Fibroblast of skin of right quadriceps (primary cell): ENCODE measurements at places on chromosomes 1 and 21.

DNA sequence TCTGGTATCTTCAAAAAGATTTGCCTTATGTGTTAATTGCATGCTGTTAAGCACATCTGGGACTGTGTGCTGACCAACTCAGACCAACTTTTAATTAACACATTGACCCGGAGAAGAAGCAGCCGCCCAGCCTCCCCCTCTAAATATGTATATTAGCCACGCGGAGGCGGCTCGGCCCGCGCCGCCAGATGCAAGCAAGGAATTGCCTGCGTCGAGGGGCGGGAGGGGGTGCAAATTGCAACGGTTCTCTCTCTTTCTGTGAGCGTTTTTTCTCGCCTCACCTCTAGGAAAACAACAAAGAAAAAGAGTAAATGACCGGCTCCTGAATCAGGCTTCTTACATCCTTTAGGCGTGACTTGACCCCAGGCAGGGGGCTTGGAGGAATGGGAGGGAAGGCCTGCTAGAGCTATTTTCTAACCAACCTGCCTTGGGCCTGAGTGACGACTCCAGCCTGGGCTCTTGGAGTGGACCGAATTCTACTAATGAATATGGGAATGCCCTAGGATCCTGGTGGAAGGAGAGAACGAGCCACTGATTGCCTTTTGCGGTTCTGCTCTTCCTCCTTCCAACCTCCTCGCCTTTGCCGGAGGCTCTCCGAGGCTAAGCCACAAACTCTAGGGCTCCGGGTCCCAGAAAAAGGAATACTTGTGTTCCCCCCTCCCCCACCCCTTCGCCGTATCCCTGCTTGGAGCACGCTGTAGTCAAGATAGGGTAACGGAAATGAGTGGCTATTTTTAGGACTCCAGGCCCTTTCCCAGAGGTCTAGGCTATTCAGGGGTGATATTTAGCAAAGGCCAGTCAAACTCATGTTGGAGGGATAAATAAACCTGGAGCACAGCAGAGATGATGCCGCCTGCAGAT, 417.0 kb upstream of the ESRRG start:
- no peak for DNase-seq

DNA sequence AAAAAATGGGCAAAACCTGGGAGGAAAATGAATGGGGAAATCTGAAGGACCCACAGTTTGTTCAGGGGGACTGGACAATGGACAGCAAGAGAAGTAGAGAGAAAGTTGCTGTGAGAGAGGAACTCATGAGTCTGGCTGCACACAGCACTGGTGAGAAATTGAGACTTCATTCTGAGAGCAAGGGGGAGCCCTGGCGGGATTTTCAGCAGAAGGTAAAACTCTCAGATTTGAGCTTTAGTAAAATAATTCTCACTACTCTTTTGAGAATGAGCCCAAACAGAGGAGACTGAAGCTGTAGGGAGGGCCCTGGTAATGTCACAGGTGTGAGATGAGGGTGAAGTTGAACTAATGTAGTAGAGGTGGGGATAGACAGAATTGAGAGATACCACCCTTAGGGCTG, 438.6 kb downstream of the OMA1 start:
- DNase-seq = no peak

DNA sequence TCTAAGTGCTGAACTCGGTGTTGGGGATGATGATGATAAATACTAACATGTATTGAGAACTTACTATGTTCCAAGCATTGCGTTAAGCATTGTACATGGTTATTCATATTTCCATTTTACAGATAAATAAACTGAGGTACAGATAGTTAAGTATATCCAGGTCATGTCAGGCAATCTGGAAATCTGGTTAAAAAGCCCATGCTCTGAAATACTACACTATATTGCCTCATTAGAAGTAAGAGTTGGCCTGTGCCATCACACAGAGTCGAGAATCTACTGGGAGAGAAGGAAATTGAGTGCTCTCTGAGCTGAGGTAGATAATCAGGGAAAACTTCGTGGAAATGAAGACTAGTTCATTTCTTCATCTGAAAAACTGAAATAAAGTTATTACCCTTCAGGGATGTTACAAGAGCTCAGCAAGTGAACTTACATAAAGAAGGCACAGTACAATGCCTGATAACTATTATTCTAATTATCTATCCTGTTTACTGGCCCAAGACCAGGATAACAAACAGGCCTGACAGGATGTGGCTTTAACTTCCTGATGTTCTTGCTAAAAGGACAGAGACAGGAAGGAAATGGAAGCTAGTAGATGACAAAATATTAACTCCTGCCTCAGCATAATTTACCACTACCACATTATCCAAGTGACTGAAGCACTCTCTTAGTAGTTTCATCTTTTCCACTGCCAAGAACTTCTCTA, 85.6 kb downstream of the EPS15 start:
- DNase-seq = no peak

DNA sequence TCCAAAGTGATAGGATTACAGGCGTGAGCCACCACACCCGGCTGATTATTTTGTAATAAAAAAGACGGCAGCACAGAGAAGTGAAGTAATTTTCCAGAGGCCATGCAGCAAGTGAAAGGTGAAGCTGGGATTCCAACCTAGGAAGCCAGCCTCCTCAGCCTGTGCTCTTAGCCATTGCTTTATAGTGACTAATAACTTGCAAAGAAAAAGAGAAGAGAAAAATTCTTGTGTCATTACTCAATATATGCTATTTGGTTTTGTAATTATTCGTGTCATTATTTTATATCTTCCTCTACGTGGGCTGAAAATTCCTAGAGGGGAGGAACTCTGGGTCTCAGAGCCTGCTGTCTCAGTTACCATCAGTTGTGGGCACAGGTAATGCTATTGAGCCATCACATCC, 1.6 kb upstream of the IER5 start:
- peak; percentile 83 for DNase-seq

GRCh38 chr1:70005386-70006034, 199.9 kb downstream of the LRRC40 start:
- no peak for DNase-seq

DNA sequence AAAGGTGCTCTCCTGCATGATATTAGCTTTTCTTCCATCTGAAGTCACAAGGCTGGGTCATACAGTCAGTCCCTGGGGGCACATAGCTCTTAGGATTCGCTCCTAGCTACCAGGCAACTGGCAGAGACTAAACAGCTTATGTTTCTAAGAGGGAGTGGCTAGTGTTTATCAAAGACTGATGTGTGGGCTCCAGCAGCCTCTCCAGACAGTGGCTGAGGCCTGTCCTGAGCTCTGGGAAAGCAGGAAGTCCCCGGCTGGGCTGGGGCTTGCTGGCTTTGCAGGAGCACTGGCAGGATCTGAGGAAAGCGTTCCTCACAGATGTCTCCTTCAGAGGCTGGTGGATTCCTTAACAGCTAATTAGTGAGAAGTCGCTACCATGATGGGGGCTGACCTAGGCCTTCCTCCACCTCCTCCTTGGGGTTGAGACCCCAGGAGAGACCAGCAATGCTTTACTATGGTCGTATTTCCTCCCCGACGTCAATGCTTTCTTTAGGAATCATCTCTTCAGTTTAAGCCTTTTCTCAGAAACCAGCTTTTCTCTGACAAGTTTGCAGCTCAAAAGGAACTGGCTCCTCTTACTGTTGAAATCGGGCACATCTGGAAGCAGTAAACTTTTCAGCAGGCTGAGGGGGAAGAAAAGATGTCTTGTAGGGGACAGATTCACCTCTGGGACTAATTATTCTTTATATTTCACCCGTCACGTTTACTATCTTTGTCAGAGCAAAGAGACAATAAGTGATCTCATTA, 33.5 kb upstream of the HHAT start:
- peak; percentile 72 for DNase-seq

DNA sequence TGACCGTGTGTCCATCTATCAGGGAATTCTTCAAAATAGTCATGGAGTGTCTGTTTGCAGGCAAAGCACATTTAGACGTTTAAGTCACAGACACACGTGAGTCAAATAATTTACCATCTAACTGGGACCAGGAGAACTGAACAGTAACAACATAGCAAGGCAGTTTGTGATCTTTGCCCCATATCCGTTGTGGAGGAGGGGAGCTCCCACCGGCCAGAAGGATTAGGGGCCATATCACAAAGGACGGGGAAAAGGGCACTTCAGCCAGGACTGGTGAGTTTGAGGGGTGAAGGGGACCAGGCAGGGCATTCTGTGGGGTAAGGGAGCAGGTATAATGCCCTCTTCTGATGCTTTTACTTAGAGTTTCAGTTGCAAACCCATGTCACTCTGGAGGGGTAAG, 22.9 kb downstream of the ELAPOR1 start:
- no peak for DNase-seq

DNA sequence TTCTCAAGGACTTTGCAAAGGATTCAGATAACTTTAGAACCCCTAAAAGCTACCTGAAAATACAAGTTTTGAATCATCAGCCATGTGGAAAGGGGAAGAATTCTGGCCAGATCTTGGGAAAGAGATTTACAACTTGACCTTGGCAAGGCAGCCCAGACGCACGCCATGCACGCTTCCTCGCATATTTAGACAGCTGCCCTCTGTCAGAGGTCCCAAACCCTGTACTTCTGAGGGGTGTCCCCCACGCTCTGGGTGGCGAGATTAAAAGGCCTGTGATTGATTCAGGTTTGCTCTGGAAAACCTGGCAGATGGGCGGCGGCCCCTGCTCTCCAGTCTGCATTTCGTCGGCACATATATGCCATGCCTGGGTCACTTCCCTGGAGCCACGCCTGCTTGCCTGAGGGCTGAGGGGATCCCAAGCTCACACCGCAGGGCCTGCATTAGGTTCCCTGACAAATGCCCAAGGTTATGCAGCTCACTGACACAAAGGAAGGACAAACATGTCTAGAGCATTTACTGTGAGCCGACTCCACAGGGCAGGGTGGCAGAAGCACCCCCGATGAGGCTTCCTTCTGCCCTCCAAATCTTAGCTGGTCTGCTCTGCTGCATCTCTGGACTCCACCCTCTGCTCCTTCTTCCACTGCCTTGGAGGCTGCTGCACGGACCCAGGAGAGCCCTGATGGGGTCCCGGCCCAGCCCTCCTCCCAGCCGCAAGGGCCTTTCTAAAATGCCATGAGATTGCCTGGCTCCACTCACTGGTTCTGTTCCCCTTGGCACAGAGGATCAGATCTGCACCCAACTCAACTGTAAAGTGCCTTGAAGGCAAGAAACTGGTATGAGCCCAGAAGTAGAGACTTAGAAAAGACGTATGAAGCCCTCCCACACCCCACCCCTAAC, 103.9 kb downstream of the BCAR3 start:
- no peak for DNase-seq

GRCh38 chr1:86914998-86915736, 732 bp downstream of the HS2ST1 start:
- DNase-seq = peak; percentile 45

- no peak for DNase-seq
Measured at GRCh38 chr1:111283838-111284237, 6.8 kb upstream of the CHIA start.

DNA sequence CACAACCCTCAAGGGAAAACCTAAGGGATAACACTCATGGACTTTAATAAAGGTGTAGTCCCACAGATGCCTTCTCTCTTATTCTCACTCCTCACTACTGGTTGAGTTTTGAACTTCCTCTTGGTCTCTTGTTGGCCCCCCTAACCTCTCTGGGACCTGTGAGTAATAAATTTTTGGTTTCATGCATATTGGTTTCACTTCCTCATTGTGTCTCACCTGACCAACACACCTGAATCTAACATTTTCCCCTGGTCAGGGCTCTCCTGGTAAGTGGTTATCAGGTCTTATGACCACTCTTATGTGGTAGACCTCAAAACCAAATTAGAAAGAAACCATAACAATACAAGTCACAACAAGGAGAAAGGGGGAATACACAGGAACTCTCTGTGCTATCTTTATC, 60.5 kb upstream of the PRMT6 start:
- no peak for DNase-seq

GRCh38 chr1:224809613-224810012, 119.9 kb upstream of the DNAH14 start:
- DNase-seq = no peak

GRCh38 chr1:78388275-78388674, 102.5 kb upstream of the PTGFR start:
- DNase-seq = peak; percentile 11

- DNase-seq = peak; percentile 70
Measured at GRCh38 chr1:235783148-235783776, 83.4 kb downstream of the LYST start.

DNA sequence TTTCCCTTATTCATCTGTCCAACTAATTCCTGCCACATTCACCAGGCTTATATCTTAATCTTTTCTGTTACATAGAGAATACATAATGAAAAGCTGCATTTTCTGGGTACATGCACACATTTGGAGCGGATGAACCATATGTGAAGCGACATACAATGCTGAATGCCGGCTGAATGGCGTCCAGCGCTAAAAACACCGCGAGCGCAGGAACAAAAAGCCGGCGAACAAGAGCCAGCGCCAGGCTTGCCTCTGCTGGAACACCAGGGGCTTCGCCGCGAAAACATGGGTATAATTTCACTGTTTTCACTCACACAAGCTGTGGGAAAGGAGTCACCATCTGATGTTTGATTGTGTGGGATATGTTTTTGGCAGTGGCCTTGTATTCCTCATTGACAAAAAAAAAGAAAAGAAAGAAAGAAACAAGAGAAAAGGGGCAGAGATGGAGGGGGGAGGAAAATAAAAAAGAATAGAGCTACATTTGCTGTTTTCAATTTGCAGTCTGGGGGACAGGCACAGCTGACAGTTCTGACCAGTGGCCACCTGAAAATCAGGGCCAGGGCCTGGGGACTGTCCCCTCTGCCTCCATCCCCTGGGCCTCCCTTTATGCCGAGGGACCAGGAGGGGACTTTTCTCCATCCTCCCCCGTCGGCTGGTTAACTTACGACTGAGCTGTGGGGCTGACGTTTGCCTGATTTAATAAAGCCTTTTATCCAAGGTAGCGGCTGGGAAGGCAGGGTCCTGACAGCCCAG, 70.2 kb upstream of the OLIG2 start:
- no peak for DNase-seq

DNA sequence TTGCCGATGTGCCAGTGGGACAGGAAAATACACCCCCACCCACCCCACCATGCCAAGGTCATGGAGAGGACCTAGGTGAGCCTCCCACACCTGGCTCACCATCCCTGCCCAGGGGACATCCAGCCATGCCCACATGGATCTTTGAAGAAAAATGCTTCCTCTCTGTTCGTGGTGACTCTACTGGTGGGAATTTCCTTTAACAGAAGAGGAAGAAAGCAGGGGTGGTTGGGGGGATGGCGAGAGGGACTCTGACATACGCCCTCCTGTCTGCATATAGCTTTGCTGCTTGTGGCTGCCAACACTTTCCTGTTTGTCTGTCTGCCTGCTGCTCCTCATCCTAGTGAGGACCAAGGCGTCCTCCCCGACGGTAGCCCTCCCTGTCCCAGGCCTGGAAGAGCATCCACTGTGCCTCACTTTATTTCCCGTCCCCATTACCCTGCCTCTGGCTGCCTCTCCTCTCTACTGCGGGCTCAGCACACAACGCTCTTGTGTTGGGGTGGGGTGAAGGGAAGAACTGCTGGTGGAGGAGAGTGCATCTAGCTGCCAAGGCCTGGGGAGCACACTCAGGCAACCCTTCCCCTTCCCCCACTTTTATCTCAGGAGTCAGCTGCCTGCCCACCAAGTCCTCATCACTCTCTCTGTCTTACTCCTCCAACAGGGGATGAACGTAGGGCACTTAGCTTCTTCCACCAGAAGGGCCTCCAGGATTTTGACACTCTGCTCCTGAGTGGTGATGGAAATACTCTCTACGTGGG, 2.5 kb downstream of the SEMA4A start:
- DNase-seq = no peak
